HCEC 1CT (cell line): ENCODE measurements at places on chromosomes 5 and 9.

- no peak for DNase-seq
These were observed 555.3 kb upstream of the PTGER4 start for GRCh38 chr5:40124367-40124766.

DNA sequence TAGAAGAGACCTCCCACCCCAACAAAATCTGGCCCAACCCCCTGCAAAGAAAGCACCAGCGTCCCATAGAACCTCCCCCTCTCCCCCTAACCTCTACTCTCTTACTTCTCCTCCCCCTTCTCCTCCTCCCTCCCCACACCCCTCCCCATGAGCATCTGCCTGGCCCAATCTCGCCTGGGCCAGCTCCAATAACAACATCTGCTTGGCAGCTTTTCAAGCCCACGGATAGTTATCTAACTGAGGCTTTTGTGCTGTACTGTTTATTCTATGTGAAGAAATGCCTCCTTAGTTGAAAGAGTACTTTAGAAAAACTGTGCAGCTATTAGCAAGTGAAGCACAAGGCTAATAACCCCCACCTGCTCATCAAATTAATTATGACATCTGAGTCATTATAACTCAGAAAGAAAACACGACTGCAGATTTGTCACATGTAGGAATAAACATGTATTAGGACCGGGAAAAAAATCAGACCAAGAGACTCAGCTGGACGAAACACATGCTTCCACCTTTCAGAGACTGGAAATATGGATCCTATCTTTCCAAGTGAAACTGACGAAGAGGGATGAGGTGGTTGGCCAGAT is 42.8 kb downstream of the NFIB start:
- DNase-seq: no peak

DNA sequence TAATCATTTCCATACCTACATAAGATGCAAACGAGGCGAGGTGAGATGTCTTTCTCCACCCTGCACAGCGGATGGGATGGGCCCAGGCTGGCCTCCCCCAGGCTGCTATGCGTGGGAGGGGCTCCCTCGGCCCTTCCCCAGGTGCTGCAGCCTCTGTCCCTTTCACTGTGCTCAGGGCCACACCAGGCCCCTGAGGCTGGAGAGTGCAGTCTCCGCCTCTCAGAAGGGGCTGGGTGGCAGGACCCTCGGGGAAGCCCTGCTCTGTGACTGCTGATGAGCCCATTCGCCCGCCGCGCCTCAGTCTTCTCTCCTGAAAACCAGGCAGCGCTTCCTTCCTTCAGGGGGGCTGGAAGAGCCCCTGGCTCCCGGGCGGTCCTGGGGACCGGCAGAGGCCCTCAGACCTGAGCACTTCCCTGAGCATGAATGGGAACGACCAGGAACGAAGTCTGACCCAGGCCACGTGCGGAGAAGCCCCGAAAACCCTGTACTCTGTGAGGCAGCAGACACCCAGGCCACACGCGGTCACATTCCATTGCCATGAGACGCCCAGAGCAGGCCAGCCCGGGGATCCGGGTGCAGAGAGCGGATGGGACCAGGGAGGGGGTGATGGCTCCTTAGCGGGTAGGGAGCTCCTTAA is 21.9 kb upstream of the NOTCH1 start:
- DNase-seq: peak; percentile 89

GRCh38 chr9:70883056-70883455 is 238.4 kb downstream of the TRPM3 start:
- peak; percentile 30 for DNase-seq

DNA sequence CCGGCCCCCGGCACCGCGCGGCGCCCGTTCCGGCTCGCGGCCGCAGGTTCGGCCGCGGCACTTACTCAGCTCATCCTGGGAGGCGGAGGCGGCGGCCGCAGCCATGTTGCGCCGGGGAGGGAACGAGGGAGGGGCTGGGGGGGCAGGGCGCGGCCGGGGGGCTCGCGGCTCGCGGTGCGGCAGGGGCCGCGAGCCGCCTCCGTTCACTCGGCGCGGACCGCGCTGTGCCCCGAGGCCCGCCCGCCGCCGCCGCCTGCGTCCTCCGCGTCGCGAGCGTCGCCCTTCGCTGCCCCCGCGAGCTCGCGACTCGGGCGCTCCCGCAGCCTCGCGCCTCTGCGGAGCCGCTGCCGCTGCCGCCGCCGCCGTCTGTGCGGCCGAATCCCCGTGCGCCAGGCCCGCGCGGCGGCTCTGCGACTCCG is 735 bp downstream of the ECPAS start:
- peak; percentile 55 for DNase-seq

GRCh38 chr5:111848476-111848875 is 91.5 kb upstream of the NREP start:
- DNase-seq: no peak

GRCh38 chr5:33114361-33114760 is 326.4 kb upstream of the TARS1 start:
- DNase-seq: peak; percentile 21

DNA sequence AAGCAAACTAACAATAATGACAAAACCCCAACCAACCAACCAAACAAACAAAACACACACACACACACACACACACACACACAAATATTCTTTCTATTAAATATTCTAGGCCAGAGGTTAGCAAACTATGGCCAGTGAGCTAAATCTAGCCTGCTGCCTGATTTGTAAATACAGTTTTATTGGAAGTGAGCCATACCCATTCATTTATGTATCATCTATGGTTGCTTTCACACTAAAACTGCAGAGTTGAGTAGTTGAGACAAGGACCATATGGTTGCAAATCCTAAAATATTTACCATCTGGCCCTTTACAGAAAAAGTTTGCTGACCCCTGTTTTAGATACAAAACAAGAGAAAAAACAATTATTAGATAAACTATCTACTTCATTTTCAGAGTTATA is 620.5 kb upstream of the SEMA6A start:
- DNase-seq: no peak

DNA sequence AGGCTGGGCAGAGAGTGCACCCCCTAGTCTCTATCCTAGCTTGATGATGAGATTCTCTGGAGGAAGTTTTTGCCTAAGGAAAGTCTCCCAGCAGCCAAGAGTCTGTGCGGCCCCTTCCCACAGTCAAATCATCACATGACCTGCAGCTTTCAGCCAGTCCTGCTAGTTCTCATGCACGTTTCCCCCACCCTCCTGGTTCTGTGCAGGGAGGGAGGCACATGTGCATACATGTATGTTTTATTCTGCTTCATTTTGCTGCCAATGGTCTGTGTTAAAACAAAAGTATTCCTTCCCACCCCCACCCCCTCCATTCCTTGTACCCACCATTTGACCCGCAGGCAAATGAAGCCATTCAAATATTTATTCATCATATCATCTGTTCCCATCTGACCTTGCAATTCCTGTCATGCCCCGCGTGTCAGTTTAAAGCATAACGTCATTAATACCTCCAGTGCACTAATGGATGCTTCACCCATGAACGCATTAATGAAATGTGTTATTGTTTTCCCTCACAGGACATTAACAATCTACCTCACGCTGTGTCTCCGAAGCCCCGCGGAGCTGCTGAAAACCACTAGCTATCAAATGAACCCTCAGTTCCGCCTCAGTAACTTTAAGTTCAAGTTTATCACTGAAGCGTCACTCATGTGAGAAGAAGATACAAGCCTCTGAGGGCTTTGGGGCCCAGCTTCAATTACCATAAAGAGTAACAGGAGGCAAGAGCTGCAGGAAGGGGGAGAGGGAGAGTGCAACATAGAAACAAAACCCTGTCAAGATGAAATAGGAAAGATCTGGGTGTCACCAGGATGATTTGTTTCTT is 139.6 kb downstream of the RASEF start:
- no peak for DNase-seq

DNA sequence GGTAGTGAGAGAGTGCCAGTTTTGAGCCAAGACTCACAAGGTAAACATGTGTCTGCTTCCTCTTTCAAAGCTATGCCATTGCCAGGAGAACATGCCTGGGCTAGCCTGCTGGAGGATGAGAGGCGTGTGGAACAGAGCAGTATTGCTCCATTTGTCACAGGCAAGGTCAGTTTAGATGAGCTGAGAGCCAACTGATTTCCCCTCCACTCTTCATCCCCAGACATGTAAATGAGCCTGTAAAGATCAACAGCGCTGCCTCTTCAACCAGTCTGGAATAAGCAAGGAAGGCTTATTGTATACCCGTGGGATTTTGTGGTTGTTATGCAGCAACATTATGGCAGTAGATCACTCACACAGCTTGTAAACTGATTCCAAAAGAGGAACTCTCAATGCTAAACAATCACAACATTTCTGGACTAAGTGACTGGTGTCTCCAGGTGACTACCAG is 8.2 kb upstream of the GDNF start:
- no peak for DNase-seq

- DNase-seq: no peak
These were observed at the start of gene GABRA1 for GRCh38 chr5:161847941-161848391. Gene GABRA1, plus strand, starts transcription at chr5:161848120. Its CDS starts 2,691 bp downstream, at chr5:161850811.

DNA sequence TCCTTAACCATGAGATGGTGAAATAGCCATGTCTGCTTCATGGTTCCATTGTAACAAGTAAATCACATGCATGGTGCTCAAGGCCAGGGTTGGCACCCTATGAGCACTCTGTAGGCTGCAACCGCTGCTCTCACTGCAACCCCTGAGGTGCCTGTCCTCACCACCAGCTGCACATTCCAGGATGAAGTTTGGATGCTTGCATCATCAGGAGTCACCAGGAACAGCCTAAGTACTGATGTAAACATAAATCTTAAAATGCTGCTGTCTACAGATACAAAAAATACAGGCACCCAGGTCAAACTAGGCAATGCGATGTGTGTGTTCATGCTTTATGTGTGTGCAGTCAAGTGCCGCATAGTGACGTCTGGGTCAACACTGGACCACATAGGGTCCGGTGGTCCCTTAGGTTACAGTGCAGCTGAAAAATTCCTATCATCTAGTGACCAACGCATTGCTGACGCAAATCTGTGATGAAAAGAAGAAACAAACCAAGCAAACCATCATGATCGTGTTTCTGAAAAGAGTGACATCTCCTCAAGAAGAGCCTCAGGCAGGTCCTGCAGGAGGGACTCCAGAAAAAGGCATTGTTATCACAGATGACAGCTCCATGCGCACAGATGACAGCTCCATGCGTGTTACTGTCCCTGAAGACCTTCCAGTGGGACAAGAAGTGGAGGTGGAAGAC is 234.8 kb downstream of the AUH start:
- DNase-seq: peak; percentile 88

GRCh38 chr9:92196909-92197308 is 81.7 kb upstream of the SPTLC1 start:
- DNase-seq: peak; percentile 54

- peak; percentile 54 for DNase-seq
These were observed 16.1 kb downstream of the IFNE start for GRCh38 chr9:21465859-21466518.

DNA sequence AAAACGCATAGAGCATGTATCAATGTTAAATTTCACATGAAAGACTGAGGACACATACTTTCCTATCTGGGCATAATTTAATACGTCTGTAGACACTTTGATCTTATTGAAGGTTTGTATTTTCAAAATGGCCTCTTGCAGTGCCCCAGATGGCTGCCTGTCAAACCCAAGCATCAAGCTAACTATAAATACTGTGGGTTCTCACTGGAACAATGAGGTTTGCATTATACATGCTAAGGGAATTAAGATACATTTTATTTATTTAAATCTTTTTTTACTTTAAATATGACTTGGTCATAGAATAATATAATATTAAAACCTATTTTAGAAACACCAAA is 702.9 kb upstream of the GRAMD2B start:
- DNase-seq: no peak

- peak; percentile 81 for DNase-seq
These were observed 40.6 kb downstream of the TMEM174 start for GRCh38 chr5:73213566-73213998.

DNA sequence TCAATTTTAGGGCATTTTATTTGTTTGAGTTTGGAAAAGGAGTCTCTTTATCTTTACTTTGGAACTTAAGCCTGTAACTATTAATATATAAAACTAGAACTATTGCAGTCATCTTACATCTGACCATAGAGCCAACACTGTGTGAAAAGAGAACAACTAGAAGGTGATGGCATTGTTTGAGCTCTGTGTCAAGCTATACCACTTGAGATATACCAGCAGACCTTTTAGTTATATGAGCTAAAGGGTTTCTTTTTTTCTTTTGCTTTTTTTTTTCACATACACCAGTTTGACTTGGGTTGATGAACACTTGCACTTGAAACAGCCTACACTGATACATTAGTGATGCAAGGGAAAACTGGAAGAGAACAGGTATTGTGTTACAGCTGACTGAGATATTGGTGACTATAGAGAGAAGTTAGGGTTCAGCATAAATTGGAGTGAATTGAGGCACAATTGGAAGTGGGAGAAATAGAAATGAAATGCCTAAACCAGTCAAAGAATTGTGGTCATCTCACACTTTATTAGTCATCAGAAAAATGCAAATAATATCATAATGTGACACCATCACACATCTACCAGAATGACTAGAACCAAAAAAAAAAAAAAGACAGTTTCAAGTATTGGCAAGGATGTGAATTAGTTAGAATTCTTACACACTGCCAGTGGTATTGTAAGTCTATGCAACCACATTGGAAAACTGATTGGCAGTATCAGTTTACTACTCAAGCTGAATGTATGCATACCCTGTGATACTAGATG is 60.9 kb downstream of the ADRB2 start:
- no peak for DNase-seq

DNA sequence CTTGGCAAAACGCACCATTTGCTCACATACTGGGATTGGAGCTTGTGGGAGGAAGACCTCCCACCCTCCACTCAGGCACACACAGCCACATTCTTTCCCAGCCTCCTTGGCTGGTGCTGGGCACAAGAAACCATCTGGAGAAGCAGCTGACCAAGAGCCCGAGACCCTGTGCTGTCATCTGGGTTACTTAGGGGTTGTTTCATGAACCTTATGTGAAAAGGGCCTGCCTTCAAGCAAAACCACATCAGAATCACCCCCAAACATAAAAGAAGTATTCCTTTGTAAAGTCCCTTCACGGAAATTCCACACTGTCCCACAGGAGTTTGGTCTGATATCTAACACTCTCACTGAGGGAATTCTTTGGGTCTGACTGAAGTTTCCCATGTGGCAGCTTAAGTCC is 172.1 kb downstream of the NR3C1 start:
- no peak for DNase-seq

- DNase-seq: no peak
These were observed 1126.2 kb upstream of the CDH9 start for GRCh38 chr5:28164568-28164967.

DNA sequence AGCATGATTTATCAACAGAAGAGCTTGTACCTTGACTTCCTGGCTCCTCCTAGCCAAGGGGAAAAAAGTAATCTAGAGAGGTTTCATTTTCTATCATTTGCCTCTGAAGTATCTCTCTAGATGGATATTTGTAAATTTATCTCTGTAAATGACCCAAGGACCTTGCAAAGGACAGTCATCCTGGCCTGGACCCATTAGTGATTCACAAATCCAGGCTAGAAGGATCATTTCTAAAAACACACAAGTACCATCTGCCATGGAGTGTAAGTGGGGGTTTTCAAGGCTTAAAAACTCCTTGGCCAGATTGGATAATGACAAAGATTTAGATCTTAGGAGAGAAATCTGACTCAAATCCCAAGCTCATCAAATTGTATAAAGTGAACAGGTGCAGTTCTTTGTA is 8.1 kb downstream of the TTC23L start:
- DNase-seq: no peak
